ENCODE measurements at places on chromosomes 1 and 21.
A peak's percentile ranks its signal among the peaks of the same experiment; 100 is the strongest.

GRCh38 chr1:33371334-33371733 lies 50.4 kb upstream of the A3GALT2 start:
- DNase-seq = no peak

GRCh38 chr1:235077571-235078479 lies 50.8 kb downstream of the TOMM20 start:
- DNase-seq = no peak

- DNase-seq = no peak
Observed at GRCh38 chr1:1616838-1617237, 1.5 kb downstream of the MIB2 start.

DNA sequence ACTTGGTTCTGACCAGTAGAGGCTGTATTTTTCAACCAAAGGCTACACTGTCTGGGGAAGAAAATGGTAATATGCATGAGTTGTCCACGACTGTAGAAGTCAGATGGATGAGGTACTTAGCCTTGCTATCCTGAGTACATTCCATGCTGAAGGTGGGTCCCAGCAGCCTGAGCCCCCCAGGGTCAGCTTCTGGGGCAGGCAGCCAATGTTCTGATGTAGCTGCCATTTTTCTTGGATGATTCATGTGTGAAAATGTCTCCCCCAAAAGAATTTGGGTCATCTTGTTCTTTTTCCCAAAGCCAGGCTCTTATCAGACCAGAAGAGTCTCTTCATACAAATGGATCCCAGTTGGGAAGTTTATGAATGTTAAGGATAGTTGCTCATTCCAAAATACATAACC lies 172.2 kb upstream of the UBE2U start:
- DNase-seq = peak; percentile 82

DNA sequence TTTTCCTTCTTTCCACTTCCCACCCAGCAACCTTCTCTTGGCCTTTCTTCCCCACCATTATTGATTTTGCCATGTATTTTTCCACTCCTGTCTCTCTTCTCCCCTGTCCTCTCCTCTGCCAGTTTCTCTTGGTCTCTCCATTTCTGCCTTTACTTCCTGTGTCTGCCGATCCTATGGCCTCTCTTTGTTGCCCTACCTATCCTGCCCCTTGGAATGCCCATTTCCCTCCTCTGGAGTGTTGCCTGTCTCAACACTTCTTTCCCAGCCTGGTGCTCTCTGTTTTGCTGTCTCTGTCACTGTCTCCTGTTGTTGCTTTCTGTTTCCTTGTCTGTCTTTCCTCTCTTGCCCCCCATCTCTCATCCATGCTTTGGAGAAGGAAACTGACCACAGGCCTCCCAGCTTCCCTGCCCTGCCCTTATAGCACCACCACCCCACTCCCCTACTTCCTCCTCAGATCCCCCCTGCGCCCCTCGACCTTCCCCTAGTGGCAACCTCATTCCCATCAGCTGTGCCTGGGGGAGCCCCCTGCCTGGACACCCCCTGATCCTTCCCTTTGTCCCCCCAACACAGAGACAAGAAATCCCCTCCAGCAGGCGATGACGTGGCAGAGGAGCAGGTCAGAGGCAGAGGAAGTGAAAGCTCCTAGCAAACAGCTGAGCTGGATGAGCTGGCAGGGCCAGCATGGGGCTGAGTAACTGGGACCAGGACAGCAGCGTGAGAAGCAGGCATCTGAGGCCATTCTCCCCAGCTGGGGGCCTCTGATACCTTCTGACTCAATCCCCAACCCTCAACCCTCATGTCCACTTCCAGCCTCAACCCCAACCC lies 6.6 kb upstream of the ETV3L start:
- peak; percentile 90 for DNase-seq
